PC-3 (cell line): ENCODE measurements at places on chromosomes 1 and 21. TPM values are rescaled to one million over a fixed set of nuclear protein-coding genes. Genes with fewer than 3 reads are reported as not detected.

Gene RPE65
- total RNA-seq = not detected in 2 replicates

Gene KCNA2
- total RNA-seq = not detected in 2 replicates

Gene SHISAL2A
- not detected in 2 replicates for total RNA-seq

Gene ANKRD65
- total RNA-seq = 0.18 and 1.1 TPM in 2 replicates

Gene TEDDM1
- total RNA-seq = not detected in 2 replicates

Gene TMEM82
- not detected in 2 replicates for total RNA-seq

Gene NBPF10
- total RNA-seq = 1.4 and 1.5 TPM in 2 replicates

Gene WDR64
- total RNA-seq = not detected in 2 replicates

Gene GOLT1A
- 4.9 and 13.3 TPM in 2 replicates for total RNA-seq

Gene SYPL2
- not detected in 2 replicates for total RNA-seq

Gene CDA
- total RNA-seq = 30.3 and 36.3 TPM in 2 replicates

Gene TEX38
- total RNA-seq = not detected in 2 replicates

Gene PCAT6
- total RNA-seq = 0.26 and 1.7 TPM in 2 replicates

Gene TNFRSF18
- total RNA-seq = 87.2 and 120 TPM in 2 replicates

Gene SLX9
- total RNA-seq = 80.1 and 94.9 TPM in 2 replicates

Gene TATDN3
- 8.8 and 12.7 TPM in 2 replicates for total RNA-seq

Gene KMO
- 0.29 and 1.2 TPM in 2 replicates for total RNA-seq

Gene UBL4B
- 0.07 TPM in 1 of 2 replicates, not detected in the other for total RNA-seq

Gene ADIPOR1
- 137 and 150 TPM in 2 replicates for total RNA-seq

Gene FOXJ3
- 22.7 and 23.4 TPM in 2 replicates for total RNA-seq

Gene PTGFR
- 6.8 and 7.8 TPM in 2 replicates for total RNA-seq

Gene C1QA
- total RNA-seq = not detected in 2 replicates

Gene GPR25
- total RNA-seq = not detected in 2 replicates

Gene ATP13A2
- 48.4 and 51.9 TPM in 2 replicates for total RNA-seq
